Activated T-cell treated with anti-CD3 and anti-CD28 coated beads, Interleukin-2, amount 50 U/mL, for 72 hours (primary cell): ENCODE measurements at places on chromosomes 7 and 10.

DNA sequence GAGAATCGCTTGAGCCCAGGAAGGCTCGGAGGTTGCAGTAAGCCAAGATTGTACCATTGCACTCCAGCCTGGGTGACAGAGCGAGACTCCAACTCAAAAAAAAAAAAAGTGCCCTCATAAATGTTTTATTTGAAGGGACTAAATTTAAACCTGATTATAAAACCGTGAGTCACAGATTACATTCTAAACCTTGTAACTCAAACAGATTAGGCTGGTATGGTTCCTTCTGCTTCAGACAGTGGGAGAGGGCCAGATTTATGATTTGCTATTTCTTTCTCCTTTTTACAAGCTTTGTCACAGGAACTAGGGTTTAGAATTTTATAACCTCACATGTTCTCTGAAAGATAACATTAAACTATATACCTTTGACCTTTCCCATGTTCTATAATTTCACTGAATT lies 801.2 kb upstream of the ZWINT start:
- no peak for DNase-seq

DNA sequence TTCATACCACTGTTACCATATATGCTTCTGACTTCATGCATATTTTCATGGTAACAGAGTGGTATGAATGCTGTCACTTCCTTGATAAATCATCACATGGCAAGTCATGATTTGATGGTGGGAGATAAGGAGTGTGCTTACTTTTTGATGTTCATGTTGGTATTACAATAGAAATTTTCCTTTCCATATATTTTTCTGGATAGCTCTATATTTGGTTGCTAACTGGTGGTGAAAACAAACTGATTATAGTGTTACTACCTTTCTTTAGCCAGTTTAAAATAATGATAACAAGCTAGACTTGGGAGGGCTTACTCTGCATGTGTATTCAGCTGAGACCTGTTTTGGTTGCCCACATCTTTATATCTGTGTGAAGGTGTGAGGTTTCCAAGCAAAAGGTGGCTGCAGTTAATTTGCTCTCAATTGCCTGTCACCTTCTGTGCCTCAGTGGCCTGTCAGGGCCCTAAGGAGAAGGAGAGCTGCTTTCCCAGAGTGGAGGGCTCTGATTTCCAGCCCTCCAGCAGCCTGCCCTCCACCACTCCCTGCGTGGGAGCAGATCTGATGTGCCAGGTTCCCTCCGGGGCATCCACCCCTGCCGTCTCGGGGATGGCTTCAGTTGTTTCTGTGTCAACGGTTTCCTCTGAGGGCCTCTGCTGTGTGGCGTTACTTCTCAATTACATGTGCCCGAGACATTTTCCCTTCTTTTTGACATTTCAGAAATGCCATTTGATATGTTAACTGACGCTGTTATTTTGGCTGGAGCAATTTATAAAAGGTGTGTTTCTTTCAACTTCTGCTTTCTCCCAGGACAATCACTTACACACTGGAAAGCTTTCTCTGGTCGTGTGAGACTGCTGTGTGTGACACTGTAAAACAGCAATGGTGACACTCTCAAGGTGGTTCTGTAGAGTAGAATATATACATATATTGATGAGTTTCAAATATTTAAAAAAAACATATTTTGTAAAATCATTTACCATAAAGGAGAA lies 107.7 kb upstream of the KLF6 start:
- no peak for DNase-seq

DNA sequence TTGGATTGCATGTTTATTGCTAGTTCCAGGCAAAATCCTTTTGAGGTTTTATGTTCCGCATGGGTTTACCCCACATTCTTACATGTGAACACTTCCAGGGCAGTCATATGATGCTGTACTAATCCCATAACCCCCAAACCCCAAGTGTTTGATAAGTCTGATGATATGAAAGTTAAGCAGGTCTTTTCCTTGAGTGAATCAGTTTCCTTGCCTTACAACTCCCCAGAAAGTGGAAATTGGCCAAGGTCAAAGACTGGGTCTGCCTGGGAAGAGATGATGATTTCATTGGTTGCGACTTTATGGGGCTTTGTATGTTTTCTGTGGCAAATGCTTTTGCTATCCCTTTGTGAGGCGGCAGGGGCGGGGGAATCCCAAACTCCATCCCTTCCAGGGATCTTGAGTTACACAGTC lies 24.7 kb downstream of the AFAP1L2 start:
- DNase-seq, result no peak

DNA sequence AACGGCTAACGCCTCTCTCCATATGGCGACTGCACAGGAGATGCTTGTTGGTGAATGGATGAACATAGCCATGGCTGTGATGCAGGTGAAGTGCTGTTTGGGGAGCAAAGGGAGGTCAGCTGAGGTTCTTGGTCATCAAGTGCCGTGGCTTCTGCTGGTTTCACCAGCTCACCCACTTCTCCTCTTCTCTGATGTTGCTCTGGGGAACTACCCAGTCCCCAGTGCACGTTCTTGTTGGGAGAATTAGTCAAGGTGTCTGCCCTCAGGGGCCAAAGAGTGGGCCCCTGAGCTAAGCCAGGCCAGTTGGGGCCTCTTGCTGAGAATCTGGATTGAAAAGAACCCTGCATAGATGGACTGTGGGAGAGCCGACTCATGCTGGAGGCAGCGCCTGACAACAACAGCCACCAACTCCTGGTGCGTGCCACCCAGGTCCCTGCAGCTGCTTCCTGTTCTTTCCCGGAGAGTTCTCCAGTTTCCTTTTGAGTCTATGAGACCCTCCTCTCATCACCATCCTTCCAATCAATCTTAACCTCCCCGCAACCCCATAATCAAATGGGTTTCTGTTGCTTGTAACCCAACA lies 3.0 kb downstream of the BTBD16 start:
- no peak for DNase-seq
